ENCODE measurements at places on chromosomes 3 and 15. TPM values are rescaled to one million over a fixed set of nuclear protein-coding genes. Genes with fewer than 3 reads are reported as not detected.

The SI gene
- total RNA-seq = not detected

- no peaks in the 10 kb centered on the region for H3K4me1 ChIP-seq
- no peaks in the 10 kb centered on the region for H3K27me3 ChIP-seq
- H3K36me3 ChIP-seq = no peaks in the 10 kb centered on the region
- no peak overlapping the region for H3K4me3 ChIP-seq
These were observed 399.4 kb upstream of the ATP11B start for GRCh38 chr3:182393830-182394367.

- no peak for DNase-seq
- H3K4me1 ChIP-seq = peaks cover 5% of the 10 kb centered on the region
- no peak overlapping the region for H3K27ac ChIP-seq
- H3K36me3 ChIP-seq = no peaks in the 10 kb centered on the region
- H3K27me3 ChIP-seq = no peaks in the 10 kb centered on the region
- H3K4me3 ChIP-seq = no peak overlapping the region
These were observed 131.0 kb downstream of the RPLP1 start for GRCh38 chr15:69583626-69584025.

GRCh38 chr3:47283591-47284364 is 1.0 kb downstream of the KLHL18 start:
- peak overlapping the region; percentile 99 for H3K4me3 ChIP-seq
- peaks cover 43% of the 10 kb centered on the region for H3K4me1 ChIP-seq
- peaks cover 12% of the 10 kb centered on the region for H3K36me3 ChIP-seq
- no peaks in the 10 kb centered on the region for H3K27me3 ChIP-seq
- peak; percentile 49 for DNase-seq
- peak overlapping the region; percentile 99 for H3K27ac ChIP-seq

The EXOSC7 gene
- total RNA-seq = 64.7 TPM

DNA sequence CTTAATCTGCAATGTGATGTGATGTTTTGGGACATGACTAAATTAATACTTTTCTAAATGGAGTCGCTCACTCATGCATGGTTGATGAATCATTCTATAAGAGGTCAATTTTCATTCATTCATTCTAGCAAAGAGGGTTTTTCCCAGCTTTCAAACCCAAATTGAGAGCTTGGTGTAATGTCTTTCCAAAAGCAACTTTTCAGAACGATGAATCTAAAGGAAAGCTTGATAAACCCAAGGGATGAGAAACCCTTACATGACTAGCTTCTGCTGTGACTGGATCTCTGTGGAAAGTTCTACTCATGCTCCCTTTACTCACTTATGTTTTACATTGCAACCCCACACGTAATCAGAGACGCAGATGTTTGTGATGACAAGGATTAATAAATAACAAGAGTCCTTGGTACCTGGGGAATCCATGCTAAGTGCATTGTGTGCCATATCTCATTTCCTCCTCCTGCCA is 47.7 kb downstream of the PDZRN3 start:
- no peaks in the 10 kb centered on the region for H3K4me1 ChIP-seq
- H3K4me3 ChIP-seq = no peak overlapping the region
- H3K27ac ChIP-seq = no peak overlapping the region
- H3K27me3 ChIP-seq = peaks cover 17% of the 10 kb centered on the region

The CP gene
- not detected for total RNA-seq

DNA sequence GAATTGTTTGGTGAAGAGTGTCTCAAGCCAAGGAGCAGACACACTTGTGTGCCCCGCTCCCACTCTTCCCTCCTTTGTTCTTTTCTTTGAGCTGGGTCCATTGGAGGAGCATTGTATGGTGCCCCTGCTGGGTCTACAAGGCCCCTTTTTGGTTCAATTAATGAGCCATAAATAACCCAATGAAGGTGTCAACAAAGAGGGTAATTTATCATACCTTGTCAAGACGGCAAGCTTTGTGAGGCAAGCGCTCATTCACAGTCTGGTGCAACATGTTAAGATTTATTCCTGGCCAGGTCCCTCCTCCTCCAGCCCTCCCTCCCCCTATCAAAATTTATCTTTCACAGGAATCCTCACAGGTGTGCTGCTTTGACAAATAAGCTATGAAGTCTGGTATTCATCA is 300.1 kb downstream of the RORA start:
- no peak overlapping the region for H3K4me3 ChIP-seq
- no peak for DNase-seq
- H3K27ac ChIP-seq = no peak overlapping the region
- H3K27me3 ChIP-seq = peaks cover 12% of the 10 kb centered on the region
- peaks cover 12% of the 10 kb centered on the region for H3K4me1 ChIP-seq

GRCh38 chr3:107523289-107523538 is 452 bp downstream of the BBX start:
- peak overlapping the region; percentile 94 for H3K27ac ChIP-seq
- H3K4me3 ChIP-seq = peak overlapping the region; percentile 92
- no peaks in the 10 kb centered on the region for H3K27me3 ChIP-seq
- no peak for DNase-seq
- peaks cover 3% of the 10 kb centered on the region for H3K36me3 ChIP-seq
- H3K4me1 ChIP-seq = peaks cover 25% of the 10 kb centered on the region

The POU1F1 gene
- total RNA-seq = not detected

DNA sequence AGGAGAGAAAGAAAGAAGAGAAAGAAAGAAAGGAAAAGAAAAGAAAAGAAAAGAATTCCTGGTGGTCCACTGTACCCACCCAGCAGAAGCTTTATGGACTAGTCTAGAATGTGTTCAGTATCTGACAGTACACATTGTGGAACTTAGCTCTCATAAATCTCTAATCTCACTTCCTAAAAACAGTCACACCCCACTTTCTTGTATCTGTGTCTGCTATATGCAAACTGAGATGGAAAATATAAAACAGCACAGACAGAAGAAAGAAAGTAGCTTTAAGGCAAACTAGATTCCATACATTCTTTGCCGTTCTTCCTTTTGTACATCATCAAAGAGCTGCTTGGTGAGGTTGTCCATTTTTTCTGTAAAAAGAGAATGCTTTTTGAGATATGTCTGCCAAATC is 41.1 kb upstream of the GNB5 start:
- no peak overlapping the region for H3K4me3 ChIP-seq
- H3K27me3 ChIP-seq = no peaks in the 10 kb centered on the region
- peaks cover 45% of the 10 kb centered on the region for H3K4me1 ChIP-seq
- DNase-seq = no peak
- H3K27ac ChIP-seq = peak overlapping the region; percentile 54

DNA sequence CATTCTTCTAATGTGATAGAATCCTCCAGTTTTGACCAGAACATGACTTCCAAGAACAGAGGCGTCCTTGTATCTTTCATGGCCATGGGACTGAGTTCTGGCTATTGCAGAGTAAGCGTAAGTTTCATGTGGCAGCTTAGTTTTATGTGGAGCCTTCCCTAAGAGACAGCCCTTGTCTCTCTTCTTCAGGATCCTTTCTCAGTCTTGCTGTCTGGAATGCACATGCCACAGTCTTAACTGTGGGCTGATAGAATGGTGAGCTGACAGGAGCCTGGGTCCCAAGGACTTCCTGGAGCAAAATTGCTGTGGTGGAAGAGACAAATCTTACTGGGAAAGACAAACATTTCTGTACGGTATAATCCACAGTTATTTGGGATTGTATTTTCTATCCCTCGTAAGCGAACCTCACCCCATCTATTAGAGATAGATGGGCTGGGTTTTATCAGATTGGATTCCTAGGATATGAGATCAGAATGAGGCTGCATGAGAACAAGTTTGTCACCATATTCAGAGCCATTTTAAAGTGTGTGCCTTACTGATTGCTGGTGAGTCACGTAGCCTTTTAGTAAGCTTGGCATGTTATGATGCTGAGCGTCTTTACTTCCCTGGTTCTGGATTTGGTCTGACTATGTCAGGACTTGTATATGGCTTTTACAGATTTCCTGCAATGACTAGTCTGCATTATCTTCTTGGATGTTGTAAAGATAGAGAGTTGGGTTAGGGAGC is 32.8 kb downstream of the CDIN1 start:
- no peak for DNase-seq
- peaks cover 2% of the 10 kb centered on the region for H3K36me3 ChIP-seq

GRCh38 chr3:54337846-54338245 is 215.5 kb downstream of the CACNA2D3 start:
- no peak for DNase-seq
- H3K36me3 ChIP-seq = no peaks in the 10 kb centered on the region
- no peak overlapping the region for H3K27ac ChIP-seq
- H3K4me3 ChIP-seq = no peak overlapping the region
- H3K27me3 ChIP-seq = peaks cover 9% of the 10 kb centered on the region
- H3K4me1 ChIP-seq = no peaks in the 10 kb centered on the region

GRCh38 chr3:115578331-115578730 is 45.0 kb upstream of the GAP43 start:
- H3K4me1 ChIP-seq = no peaks in the 10 kb centered on the region
- H3K4me3 ChIP-seq = no peak overlapping the region
- peaks cover 15% of the 10 kb centered on the region for H3K27me3 ChIP-seq
- H3K36me3 ChIP-seq = no peaks in the 10 kb centered on the region
- DNase-seq = no peak

DNA sequence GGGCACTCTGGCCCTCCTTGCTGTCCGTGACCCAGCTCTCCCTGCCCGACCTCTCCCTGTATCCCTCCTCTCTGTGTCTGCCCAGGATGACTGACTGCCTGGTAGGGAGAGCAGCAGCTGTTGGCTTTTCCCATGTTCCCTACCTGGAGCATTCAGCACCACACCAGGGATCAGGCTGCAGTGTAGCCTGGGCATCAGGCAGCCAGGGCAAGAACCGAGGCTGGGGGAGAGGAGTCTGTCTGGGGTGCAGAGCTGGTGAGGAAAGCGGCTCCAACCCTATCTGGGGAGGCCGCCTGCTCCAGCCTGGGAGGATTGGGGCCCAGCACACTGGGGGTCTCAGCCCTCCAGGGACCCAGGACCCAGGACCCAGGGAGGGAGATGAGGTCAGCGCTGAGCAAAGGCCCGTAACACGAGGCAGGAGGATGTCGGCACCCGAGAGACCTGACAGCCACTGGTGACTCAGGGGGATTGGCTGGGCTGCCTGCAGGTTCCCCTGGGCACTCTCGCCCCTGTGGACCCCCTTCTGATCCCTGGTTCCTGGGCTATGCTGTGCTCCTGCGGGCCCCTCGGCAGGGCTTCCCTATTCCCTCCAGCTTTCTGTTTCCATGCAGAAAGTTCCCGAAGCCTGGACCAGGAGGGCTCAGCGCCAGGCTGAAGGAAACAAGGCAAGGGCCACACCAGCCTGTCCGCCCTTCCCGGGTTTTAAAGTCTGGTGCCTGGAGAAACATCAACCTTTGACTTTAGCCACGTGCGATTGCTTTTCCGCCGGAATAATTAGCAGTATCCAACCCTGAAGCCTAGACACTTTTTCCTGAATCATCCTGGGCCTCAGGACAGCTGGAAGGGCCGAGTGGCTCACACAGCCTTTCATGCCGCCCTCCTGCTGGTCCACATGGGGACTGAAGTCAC is 128.2 kb upstream of the MEF2A start:
- H3K27ac ChIP-seq = no peak overlapping the region
- peaks cover 68% of the 10 kb centered on the region for H3K4me1 ChIP-seq
- no peak for DNase-seq

DNA sequence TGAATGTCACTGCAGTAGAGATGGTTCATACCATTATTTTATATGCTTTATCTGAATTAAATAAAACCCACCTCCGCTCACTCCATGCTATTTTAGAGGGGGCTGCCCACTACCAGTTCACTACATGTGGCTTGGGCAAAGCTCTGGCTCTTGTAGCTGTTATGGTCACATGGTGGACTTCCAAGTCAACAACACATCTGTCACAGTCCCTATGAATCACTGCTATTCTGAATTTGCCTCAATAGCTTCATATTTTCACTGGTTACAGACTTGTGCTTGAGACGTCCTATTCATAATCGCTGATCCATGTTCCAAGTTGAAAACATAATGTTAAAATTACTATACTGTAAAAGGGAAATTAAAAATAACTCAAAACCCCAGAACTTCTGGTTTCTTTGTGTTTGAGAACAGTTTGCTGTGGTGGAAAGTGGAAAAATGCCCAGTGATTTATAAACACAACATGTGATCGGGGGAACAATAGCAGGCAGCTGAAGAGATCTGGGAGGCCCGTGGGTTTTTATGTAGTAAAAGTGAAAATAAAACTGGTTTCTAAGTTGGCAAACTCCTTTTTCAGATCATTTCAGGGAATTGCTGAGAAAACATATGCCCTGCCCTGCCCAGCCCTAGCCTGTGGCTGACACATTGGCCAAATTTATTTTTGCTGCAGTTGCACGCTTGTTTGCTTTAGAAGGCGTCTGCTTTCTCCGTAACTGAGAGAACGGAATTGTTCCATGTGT is 128.8 kb upstream of the PRR23C start:
- no peak overlapping the region for H3K27ac ChIP-seq
- peaks cover 22% of the 10 kb centered on the region for H3K27me3 ChIP-seq
- no peaks in the 10 kb centered on the region for H3K36me3 ChIP-seq
- DNase-seq = no peak

- no peak overlapping the region for H3K27ac ChIP-seq
- peaks cover 2% of the 10 kb centered on the region for H3K36me3 ChIP-seq
- no peak overlapping the region for H3K4me3 ChIP-seq
These were observed 44.7 kb upstream of the NR2C2 start for GRCh38 chr3:14902719-14903118.

DNA sequence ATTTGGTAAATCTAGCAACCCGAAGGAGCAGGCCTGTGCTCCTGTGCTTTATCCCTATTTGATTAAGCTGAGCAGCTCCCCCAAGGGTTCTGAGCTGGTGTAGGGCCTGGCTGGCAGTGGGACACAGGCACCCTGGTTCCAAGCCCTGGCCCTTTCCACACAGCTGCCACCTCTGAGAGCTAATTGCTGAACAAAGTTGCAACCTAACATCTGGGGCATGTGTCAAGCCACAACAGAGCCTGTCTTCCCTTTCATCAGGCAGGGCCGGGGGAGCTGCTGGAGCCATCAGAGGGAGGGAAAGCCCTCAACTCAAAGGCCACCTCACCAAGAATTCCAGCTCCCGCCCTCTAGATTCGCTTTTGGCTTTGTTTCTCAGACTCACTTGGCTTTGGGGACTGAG is 17.1 kb upstream of the MRPS22 start:
- H3K27me3 ChIP-seq = peaks cover 11% of the 10 kb centered on the region
- no peak for DNase-seq
- no peaks in the 10 kb centered on the region for H3K36me3 ChIP-seq
- no peak overlapping the region for H3K27ac ChIP-seq
- H3K4me1 ChIP-seq = peaks cover 15% of the 10 kb centered on the region

DNA sequence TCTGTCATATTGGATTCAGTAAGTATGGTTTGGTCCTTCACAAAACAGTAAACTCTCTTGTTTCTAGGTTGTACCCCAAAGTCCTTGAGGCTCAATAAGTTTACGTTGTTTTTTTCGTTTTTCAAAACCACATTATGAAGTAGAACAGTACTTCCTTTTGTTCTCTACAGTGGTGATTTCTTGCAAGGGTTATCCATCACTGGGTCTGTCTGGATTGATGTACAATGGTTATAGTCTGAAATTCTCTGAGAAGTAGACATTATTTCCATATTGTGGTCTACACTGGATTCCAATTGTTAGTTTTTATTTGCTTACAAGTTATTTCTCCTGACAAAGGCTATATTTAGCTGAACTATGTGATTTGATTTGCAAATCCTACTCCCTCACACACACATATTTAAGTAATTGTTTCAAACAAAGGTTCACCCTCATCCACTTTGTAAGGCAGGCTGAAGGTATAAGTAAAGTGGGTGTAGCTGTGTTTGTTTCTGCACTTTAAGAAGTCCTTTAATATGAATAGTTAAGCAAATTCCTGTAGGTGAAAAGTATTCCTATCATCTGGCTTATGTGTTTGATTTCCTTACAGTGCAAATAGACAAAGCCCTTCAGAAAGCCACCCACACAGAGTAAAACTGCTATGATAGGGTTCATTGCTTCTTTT is 64.2 kb upstream of the MME start:
- no peaks in the 10 kb centered on the region for H3K27me3 ChIP-seq
- DNase-seq = no peak
- no peaks in the 10 kb centered on the region for H3K4me1 ChIP-seq
- no peak overlapping the region for H3K4me3 ChIP-seq
- H3K27ac ChIP-seq = no peak overlapping the region
